ENCODE measurements at places on chromosomes 7 and 10.

GRCh38 chr7:139570119-139570518, 46.6 kb downstream of the CLEC2L start:
- DNase-seq: no peak

DNA sequence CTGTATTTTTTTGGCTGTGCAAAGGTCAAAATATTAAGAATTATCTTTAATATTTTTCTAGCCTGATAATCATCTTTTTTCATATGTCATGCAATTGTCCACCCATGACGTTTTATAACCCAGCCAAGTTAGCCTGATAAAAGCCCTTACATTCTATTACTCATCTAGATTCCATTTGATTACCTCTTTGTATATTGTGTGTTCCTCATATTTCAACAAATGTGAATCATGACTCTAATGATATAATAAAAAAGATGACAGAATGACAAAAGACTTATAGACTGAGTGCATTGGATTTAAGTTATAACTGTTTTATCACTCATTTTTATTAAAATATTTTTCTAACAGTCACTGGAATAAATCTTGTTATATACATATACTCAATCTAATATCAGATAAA, 1560.0 kb upstream of the LRRTM3 start:
- DNase-seq: no peak

- no peak for DNase-seq
These were observed 103.1 kb downstream of the GSAP start for GRCh38 chr7:77313085-77313484.

- DNase-seq: no peak
These were observed 11.3 kb upstream of the PHYH start for GRCh38 chr10:13311177-13311575.

- no peak for DNase-seq
These were observed 89.1 kb upstream of the PARD3 start for GRCh38 chr10:34904191-34904590.

- no peak for DNase-seq
These were observed 6.5 kb downstream of the FZD8 start for GRCh38 chr10:35635576-35635975.

DNA sequence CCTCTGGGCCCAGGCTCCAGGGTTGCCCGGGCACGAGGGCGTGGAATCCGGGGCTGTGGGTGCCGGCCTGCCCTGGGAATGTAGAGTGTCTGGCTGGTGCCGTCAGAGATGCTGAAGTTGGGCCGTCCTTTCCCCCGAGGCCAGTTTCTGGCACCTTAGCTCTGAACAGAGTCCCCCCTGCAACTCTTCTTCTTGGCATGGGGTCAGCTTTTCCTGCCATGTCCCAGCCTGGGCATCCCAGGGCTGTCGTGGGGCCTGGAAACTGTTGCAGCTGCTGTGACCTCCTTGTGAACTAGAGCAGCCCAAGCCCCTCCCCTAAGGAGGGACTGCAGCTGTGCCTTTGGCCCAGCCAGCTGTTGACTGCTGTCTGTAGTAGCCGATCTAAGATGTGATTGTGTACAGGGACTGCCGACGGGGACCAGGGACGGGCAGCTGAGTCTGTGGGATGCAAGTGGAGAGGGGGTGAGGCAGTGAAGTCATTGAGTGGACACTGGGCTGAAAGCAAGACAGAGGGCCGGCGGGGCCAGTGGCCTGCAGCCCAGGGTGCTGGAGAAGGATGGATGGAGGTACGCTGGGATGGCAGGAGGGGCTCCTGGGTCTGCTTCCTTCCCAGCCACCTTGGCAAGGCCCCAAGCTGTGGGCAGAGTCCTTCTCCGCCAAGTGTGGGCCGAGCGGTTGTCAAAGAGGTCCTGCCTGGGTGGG, 35.8 kb downstream of the GBX1 start:
- DNase-seq: no peak

DNA sequence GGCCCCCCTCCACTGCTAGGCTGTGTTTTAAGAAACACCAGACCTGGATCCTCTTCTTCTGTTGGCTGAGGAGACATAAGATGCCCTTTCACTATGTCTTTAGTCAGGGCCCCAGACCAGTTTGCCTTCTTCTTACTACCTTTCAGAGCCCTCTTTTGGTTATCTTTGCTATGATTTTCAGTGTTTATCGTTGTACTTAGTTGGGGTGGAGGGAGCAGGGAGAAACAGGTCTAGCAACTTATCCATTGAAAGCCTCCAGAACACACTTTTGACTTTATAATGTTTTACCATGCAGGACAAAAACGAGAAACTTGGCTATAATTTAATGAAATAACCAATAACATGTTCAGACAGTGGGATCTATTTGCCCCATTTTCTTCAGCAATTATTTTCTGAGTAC, 525.2 kb downstream of the TNS3 start:
- DNase-seq: no peak

- DNase-seq: no peak
These were observed 248.0 kb upstream of the NPY start for GRCh38 chr7:24036033-24036412.

GRCh38 chr7:19097165-19098055, 20.0 kb downstream of the TWIST1 start:
- no peak for DNase-seq
